ENCODE measurements at places on chromosomes 6 and 20. TPM values are rescaled to one million over a fixed set of nuclear protein-coding genes. Genes with fewer than 3 reads are reported as not detected.

- DNase-seq, result no peak
These were observed 723 bp downstream of the AKIRIN2 start for GRCh38 chr6:87701344-87701675.

GRCh38 chr6:5338177-5338960, 77.1 kb downstream of the FARS2 start:
- no peak for DNase-seq

The RSPH9 gene
- total RNA-seq, result 0.63 TPM

The RIPPLY2 gene
- 0.21 TPM for total RNA-seq

The C6orf132 gene
- 4.7 TPM for total RNA-seq

GRCh38 chr6:135282395-135282794, 101.3 kb downstream of the MYB start:
- no peak for DNase-seq

GRCh38 chr6:110547266-110547964, 71.0 kb upstream of the SLC22A16 start:
- no peak for DNase-seq

The TLDC2 gene
- not detected for total RNA-seq

DNA sequence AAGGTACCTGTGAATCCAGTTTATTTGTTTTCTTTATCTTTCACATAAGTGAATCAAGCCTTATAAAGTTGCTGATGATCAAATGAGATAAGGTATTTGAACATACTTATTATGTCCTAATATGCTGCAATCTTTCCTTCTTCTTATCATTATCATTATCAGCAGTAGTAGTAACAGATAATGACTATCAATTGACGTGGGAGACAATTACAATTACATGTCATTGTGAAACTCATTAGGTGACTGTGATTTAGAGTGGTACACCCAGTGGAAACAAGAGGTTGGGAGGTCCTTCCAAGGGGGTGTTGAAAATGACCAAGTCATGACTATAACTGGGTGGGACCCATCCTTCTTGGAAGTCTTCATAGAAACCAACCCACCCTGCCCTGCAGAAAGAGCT, 2.8 kb downstream of the CLIC5 start:
- DNase-seq, result no peak

The NKX2-2 gene
- total RNA-seq, result not detected

- no peak for DNase-seq
These were observed 7.5 kb downstream of the CD2AP start for GRCh38 chr6:47485083-47485482.

GRCh38 chr6:168039849-168040248, 39.2 kb downstream of the FRMD1 start:
- no peak for DNase-seq

The C6orf47 gene
- 21.0 TPM for total RNA-seq

DNA sequence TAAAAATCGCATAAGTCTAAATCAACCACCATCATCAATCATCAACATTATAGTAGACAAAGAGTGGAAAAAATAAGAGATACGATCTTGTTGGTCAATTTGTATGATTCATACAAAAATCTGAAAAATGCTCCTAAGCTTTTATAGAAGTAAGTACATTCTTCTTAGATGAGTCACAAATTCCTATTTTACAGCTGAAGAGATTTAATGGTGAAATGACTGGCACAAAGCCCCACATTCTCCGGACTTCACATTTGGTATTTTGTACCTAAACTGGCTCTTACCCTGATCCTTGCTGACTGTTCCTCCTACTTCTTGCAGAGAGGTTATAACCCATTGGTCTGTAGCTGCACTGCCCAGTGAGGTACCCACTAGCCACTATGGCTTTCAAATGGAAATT, 29.9 kb upstream of the PREP start:
- DNase-seq, result no peak

DNA sequence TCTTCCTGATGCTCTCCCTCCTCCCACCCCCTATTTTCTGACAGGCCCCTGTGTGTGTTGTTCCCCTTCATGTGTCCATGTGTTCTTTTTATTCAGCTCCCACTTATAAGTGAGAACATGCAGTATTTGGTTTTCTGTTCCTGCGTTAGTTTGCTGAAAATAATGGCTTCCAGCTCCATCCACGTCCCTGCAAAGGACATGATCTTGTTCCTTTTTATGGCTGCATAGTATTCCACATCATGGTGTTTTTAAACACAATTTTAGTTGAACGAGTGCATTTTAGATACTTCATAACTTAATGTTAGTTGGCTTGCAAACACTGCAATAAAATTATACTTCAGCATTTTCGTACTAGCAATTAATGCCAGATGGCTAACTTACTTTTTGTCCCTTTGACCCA, 28.5 kb downstream of the COL9A1 start:
- no peak for DNase-seq

- no peak for DNase-seq
These were observed 322.7 kb upstream of the NOX3 start for GRCh38 chr6:155778336-155778735.

DNA sequence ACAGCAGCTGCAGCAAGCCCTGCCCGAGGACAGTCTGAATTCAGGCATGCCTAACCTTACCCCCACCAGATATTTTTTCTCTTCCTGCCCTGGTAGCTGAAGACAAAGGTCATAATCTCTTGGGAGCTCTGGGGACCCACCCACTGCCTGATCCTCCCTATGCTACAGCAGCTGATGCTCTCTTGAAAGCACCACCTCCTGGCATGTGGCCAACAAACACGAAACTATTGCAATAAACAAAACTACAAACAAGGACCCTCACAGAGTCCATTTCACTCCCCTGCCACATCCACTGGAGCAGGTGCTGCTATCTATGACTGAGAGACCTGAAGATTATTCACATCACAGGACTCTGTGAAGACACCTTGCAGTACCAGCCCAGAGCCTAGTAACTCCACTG, 238.5 kb upstream of the HS3ST5 start:
- DNase-seq, result no peak

- DNase-seq, result no peak
These were observed 116.3 kb downstream of the ERMARD start for GRCh38 chr6:169867751-169868191.

GRCh38 chr20:23332467-23332866, 18.1 kb upstream of the NXT1 start:
- no peak for DNase-seq

DNA sequence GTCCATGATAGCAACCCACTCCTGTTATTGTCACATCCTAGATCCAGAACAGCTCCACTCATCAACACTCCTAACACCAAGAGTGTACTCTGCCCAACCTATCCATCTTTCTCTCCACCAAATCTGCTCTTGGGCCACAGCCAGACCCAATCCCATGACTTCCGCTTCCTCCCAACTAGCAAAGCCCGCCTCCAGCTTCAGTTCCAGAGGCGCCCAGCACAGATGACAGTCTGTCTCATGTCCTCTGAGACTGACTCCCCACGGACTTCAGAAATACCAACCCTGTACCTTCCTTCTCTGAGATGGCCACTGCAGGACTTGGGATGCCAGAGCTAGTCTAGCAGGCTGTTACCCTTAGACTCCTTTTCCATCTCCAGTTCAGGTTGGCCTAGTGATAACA, 48.6 kb downstream of the DTNBP1 start:
- DNase-seq, result no peak

DNA sequence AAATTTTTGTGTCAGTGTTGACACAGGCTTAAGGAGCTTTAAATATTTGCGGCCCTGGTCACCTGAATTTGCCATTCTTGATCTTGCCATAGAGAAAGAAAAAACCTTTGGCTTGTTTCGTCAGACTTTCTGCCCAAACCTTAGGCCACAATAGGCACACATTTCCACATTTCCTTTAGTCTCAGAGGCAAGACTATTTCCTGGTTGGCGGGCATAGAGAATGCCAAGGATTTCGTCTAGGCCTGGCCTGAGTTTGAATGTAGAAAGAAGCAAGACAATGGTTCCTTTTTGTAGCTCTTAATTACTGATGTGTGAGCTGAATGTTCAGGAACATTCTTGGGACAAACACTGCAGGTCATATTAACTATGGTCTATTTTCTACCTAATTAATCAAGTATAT, 108.1 kb downstream of the TRMT11 start:
- no peak for DNase-seq

DNA sequence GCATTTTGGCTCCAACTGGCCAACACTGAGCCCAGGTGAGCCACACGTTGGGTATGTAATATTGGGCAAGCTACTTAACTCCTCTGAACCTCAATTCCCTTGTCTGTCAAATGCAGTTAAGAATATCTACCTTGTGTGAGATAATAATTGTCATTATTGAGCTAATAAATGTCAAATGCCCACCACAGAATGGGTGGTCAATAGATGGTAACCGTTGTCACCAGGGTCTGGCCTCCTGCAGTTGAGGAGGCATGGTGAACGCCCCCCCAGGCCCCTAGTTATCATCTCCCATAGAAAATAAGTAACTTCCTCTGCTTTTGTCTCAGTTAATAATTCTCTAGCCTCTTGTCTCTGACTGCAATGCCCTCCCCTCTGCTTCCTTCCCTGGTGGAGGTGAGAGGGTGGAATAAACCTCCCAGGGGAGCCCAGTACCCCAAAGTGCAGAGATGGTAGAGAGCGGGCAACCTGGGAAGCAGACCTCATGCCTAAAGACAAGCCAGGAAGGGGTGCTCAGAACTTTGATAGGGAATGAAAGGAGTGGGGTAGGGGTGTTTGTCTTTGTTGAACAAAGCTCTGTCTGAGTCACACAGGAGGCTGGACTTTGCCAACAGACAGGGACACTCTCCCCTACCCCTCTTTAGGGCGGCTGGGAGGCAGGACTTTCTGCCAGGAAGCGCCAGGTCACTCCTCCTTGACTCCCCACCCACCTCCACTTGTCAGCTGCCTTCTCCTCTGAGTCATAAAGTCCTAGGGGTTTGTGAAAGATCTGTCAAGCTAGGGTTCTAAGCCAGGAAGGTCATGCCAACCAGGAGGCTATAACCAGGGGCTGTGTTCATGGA, 1.3 kb upstream of the UNC5CL start:
- DNase-seq, result no peak

DNA sequence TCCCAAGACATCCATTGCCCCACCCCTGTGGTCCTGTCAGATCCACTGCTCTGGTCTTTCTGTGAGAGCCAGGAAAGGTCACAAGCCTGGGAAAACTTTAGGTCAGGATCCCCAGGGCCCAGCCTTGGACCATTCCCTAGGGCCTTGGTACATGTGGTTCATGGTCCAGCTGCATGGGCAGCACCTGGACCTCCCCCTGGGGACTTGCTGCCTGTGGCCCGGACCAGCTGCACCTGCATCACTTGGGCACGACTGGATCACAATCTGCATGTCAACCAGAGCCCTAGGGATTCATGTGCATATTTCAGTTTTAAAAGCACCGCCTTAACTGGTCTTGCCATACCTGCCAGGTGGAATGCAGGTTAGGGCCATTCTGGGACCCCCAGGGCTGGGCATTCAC, 44.3 kb upstream of the MC3R start:
- no peak for DNase-seq

GRCh38 chr6:29014729-29015608, 9.9 kb upstream of the ZNF311 start:
- DNase-seq, result no peak

The FOXA2 gene
- total RNA-seq, result not detected

DNA sequence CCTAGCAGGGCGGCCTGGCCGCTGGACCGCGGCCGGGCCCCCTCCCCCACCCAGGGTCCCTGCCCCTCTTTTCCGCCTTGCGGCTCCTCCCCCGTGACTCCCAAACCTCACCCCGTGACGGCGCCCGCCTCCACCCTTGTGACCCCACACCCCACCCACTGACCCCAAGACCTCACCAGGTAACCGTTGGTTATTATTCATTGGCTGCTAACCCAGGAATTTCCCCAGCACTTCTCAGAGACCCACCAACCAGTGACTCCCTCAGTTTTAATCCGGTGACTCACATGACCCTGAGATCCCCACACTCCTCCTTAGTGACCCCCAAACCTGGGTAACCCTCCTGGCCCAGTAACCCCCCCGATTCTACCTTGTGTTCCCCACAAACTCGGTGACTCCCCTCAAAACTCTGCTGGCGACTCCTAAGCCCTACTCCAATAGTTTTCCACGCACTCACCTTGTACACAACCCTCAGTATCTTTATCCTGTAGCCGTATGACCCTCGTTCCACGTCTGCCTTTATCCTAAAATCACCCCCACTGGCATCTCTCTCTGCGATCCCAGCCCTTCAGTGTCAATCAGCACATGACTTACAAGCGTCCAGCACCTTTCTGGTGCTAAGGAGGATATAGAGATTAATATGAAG, 534 bp downstream of the ZNF76 start:
- DNase-seq, result peak; percentile 51

The SLC35F1 gene
- 15.3 TPM for total RNA-seq

DNA sequence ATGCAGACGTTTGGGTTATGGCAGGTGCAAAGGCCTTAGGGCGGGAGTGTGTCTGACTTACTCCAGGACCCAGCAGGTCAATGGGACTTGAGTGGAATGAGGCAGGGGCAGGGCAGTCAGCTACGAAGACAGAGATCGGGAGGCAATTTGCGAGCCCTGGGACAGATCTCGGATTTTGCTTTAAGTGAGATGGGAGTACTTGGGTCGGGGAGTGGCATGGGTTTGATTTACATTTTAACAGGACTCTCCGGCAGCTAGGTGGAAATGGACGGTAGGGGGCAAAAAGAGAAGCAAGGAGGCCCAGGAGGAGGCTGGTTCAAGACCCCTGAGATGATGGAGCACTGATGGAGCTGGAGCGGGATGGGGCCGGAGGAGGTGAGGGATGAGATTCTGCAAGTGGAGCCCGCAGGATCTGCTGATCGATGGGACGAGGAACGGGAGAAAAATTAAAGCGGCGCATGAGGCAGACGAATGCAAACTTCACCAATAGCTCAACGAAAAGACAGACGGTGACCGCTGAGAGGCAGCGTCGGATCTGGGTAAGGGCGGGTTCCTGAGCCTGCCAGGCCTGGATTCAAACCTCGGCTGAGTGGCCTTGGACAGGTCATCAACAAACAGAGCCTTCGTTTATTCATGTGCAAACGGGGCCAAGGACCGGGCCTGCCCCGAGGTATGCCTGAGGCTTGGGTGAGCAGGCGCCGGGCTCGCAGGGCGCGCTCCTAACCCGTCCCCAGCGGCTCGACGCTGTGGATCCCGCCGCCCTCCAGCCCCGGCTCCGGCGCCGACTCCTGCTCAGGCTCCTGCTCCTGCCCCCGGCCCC, 756 bp upstream of the RBCK1 start:
- DNase-seq, result peak; percentile 46

DNA sequence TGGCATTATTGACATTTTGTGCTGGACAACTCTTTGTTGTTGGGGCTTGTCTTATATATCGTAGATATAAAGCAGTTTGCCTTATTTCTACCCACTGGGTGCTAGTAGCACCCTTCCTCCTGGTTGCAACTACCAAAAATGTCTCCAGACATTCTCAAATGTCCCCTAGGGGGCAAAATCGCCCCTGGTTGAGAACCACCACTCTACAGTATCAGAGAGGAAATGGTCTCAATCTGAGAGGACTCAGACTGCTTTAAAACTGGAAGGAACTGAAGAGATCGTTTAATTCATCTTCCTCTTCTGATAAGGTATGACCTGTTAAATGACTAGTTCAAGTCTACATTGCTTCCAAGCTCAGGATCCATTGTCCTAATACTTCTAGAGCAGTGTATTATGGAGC, 14.9 kb downstream of the SH3BGRL2 start:
- DNase-seq, result no peak

The ELOVL2 gene
- 1.0 TPM for total RNA-seq

DNA sequence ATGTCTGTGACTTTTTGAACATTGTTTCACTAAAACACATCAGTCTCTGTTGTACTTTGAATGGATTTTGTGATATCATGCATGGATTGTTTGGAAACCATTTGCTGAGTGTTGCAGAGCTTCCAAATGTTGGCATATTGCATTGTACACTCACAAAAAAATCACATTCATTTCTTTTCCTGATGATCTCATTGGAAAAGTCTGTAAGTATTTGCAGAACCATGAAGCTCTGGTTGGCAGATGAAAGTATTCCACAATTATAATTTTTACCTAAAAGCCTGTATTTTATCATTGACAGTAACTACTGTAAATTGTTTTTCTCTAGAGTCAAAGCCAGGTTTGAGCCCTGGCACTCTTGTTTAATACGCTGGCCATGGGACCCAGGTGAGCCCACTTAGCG, 42.1 kb downstream of the VAPB start:
- DNase-seq, result no peak

Measured in tibial nerve (tissue), 4 donors.